Testis (tissue), 5 donors: ENCODE measurements at places on chromosomes 1 and 21. TPM values are rescaled to one million over a fixed set of nuclear protein-coding genes. Genes with fewer than 3 reads are reported as not detected.

The CFHR1 gene
- not detected for total RNA-seq

The GSTM5 gene
- 6.5 TPM for total RNA-seq

The C1orf216 gene
- total RNA-seq = 19.8 TPM

The NBPF10 gene
- total RNA-seq = 4.0 TPM

DNA sequence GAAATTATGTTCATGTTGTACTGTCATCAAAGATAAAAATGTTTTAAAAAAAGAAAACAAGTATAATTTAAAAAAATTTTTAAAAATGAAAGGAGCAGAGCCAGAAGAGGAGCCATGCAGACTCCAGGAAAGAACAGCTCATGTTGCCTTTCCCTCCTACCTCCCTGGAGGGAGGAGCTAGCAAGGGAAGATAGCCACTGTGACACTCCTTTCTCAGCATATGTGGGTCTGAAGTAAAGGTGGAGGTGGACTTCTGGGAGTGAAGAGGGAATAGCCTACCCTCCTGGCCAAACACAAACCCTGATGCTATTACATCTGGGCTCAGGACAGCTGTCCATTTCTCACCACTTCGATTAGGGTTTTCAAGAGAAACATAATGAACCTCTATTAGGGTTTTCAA lies 54.2 kb downstream of the SLC2A1 start:
- no peak for DNase-seq

- no peak for DNase-seq
Observed at GRCh38 chr1:103075316-103076000, 32.9 kb downstream of the COL11A1 start.

DNA sequence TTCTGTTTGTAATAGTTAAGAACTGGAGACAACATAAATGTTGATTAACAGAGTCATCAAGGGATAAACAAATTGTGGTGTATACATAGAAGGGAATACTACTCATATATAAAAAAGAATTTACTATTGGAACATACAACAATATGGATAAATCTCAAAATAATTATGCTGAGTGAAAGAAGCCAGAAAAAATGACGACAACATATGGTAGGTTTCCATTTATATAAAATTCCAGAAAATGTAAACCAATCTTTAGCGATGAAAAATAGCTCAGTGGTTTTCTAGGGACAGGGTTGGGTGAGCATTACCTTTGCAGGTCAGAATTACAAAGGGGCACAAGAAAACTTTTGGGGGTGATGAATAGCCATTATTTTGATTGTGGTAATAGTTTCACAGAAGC lies 431.6 kb downstream of the PTPRU start:
- no peak for DNase-seq

- no peak for DNase-seq
Observed at GRCh38 chr21:29585462-29585861, 286.7 kb downstream of the BACH1 start.

DNA sequence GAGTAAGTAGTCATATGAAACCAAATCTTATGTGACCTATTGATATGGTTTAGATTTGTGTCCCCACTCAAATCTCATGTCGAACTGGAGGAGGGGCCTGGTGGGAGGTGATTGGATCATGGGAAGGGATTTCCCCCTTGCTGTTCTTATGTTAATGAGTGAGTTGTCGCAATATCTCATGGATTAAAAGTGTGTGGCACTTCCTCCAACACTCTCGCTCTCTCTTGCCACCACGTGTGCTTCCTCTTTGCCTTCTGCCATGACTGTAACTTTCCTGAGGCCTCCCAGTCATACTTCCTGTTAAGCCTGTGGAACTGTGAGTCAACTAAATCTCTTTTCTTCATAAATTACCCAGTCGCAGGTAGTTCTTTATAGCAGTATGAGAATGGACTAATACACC lies 241.2 kb downstream of the RGS7 start:
- DNase-seq = no peak

DNA sequence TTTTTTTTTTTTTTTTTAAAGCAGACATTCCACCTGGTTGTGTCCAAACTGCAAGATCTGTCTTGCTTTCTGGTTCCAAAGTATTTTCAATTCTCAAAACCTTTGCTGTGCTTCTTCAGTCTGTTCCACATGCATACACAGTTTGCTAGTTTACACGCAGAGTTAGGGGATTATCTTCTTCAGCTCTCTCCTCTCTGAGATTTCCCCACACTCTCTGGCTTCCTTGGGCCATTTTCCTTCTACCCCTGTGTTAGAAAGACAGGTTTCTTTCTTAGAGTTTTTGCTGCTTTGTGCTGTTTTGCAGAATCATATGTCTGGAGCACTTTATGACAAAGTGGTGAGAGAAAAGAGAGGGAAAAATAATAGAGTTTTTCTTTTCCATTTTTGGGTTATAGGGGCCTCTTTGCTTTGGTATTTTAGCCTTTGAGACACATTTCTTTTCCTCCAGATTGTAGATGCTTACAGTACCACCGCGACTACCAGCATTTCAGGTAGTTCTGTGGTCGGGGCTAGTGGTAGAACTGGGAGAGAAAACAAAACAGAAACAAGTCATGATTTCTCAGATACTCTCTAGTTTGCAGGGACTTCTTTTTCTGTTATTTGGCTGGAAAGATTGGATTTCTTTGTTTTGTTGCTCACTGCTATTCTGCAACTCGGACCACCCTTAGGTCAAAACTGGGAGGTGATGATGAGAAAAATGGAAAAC lies 66.3 kb downstream of the RABGAP1L start:
- no peak for DNase-seq

DNA sequence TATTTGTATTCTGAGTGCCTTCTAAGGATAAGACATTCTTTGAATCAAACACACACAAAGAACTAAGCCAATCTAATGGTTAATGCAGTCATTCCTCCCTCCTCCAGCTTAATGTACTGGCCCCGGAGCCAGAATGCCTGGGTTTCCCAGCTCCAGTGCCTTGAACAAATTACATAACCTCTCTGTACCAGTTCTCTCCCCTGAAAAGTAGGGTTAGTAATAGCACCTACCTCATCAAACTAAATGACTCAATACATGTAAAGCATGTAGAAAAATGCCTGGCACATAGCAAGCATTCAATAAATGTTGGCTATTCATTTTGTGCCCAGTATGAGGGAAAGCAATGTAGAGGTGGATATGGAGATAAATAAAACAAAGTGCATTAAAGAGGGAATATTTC lies 14.0 kb downstream of the C1orf52 start:
- no peak for DNase-seq
